Myocyte (in vitro differentiated cells): ENCODE measurements at places on chromosomes 5 and 9.

DNA sequence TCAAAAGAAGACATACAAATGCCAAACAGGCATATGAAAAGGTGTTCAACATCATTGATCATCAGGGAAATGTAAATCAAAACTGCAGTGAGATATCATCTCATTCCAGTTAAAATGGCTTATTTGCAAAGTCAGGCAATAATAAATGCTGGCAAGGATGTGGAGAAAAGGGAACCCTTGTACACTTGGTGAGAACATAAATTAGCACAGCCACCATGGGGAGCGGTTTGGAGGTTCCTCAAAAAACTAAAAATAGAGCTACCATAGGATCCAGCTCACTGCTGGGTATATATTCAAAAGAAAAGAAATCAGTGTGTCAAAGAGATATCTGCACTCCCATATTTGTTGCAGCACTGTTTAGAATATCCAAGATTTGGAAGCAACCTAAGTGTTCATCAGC lies 50.3 kb downstream of the AP3S1 start:
- DNase-seq = no peak

DNA sequence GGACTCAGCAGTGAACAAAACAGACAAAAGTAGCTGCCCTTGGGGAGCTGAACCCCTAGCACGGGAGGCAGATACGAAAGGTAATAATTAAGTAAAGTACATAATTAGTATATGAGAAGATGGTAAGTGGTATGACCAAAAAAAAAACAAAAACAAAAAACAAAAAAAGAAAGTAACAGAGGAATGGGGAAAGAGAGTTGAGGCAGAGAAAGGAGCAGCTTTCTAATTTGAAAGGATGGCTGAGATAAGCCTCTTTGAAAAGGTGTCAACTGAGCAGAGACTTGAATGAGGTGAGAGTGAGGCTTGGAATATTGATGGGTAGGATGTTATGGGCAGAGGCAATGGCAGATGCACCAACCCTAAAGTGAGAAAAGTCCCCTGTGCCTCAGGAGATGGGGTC lies 69.7 kb downstream of the CARTPT start:
- DNase-seq = no peak

DNA sequence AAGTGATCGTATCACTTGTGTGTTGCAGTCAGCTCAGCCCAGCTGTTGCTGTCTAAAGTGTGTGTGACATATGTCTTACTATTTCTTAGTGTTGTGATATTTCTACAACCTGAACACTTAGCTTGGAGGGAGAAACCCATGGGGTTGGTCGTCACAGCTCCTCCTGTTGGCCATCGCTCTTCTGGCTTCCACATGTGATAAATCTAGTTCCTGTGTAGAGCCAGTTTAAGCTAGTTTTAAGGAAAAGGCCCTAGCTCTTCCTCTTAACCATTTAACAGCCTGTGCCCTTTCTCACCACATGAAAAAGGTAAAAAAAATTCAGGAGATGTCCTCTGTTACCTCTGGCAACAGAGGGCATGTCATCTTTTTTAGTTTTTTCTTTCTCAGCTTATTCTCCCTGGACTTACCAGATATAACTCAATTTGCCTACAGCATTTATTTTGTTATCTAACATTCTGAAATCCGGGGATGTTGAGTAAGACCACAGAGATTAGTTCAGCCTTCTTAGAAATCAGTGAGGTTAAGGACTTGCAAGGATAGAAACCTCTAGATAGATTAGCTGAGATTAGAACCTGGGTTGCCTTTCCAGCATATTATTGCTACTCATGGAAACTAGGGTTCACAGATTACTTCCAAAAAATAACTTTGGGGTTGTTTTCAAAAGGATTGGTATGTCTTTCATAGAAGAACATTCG lies 100.4 kb downstream of the GAPVD1 start:
- DNase-seq = no peak

- no peak for DNase-seq
Observed at GRCh38 chr5:8234179-8234770, 365.3 kb downstream of the MTRR start.

DNA sequence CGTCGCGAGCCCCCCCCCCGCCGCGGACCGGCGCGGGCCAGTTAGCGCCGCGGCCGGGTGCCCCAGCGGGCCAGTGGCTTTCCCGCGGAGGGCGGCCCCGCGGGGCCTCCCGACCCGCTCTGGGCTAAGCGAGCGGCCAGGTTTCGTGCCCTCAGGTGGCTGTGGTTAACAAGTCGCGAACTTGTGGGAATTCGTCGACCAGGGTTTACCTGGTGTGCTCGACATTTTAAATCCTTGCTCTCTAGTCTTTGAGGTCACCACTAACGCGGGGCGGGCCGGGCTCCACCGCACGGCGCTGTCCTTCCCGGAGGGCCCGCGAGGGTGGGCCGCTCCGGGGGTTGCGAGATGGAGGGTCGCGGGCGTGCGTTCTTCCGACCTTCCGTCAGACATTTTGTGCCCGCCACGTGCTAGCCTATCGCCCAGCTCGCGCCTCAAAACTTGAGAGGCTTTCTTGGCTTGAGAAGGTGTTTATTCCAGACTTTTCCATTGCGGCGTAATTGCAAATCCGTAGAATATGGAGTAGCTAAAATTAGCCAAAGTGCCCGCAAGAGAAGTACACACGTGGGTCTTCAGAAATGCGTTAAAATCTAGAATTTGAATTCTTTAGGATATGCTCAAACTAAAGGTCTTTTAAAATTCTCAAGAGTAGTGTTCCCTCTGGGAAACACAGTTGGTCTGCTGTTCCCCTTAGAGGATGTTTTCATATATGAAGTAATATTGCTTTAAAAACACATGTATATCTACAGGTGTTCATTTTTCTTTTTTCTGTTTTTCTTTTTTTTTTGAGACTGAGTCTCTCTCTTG lies 2.1 kb downstream of the ANP32B start:
- no peak for DNase-seq
